Tibial artery (tissue), 4 donors: ENCODE measurements at places on chromosomes 4 and X.

DNA sequence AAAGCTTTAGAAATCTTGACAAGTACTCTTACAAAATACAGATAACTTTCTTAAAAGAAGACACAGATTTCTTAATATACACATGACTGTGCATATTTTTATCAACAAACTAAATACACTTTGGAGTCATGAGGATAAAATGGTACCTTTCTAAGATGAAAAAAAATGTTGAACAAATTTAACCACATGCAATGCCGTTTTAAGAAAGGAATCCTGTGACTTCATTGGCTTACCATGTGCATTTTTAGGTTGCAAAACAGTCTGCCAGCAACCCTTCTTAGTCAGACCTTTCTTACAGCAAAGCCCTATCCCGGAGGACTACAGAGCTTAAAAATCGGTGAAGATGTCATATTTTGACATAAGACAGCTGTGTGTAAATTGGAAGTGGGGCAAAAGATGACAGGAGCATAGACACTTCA, 51.7 kb downstream of the GASK1B start:
- H3K27me3 ChIP-seq = no peaks in the 10 kb centered on the region
- no peaks in the 10 kb centered on the region for H3K36me3 ChIP-seq
- H3K4me1 ChIP-seq = peaks cover 5% of the 10 kb centered on the region
- peak overlapping the region; percentile 30 for H3K4me3 ChIP-seq

GRCh38 chr4:124032035-124032434, 635.4 kb downstream of the SPRY1 start:
- peaks cover 9% of the 10 kb centered on the region for H3K4me1 ChIP-seq
- no peaks in the 10 kb centered on the region for H3K27me3 ChIP-seq

DNA sequence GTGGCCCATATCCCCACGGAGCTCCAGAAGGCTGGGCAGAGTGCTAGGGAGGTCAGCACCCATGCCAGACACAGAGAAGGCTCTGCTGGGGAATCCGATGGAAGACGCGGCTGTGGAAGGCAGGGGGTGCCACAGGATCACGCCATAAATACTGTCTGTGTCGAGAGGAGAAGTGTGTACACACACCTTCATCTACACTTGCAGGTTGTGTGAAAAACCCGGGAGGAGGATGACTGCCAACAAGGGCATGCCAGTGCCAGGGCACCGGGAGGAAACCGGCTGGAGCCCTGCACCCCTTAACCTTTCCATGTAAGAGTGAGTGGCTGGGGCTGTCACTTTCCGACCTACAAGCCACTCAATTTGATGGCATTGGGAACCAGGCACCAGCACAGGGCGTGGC, 31.2 kb downstream of the LETM1 start:
- no peak for DNase-seq
- no peaks in the 10 kb centered on the region for H3K4me1 ChIP-seq
- H3K36me3 ChIP-seq = peaks cover 79% of the 10 kb centered on the region
- H3K27ac ChIP-seq = no peak overlapping the region
- no peak overlapping the region for H3K4me3 ChIP-seq

- no peak overlapping the region for H3K4me3 ChIP-seq
- no peaks in the 10 kb centered on the region for H3K36me3 ChIP-seq
- no peak for DNase-seq
Observed at GRCh38 chr4:8242782-8243560, 26.6 kb upstream of the HTRA3 start.

GRCh38 chrX:31099536-31100090, 27.8 kb upstream of the FTHL17 start:
- H3K36me3 ChIP-seq = no peaks in the 10 kb centered on the region
- H3K4me3 ChIP-seq = no peak overlapping the region
- H3K4me1 ChIP-seq = no peaks in the 10 kb centered on the region
- H3K27ac ChIP-seq = no peak overlapping the region
- no peak for DNase-seq

- no peaks in the 10 kb centered on the region for H3K4me1 ChIP-seq
- H3K36me3 ChIP-seq = no peaks in the 10 kb centered on the region
- H3K4me3 ChIP-seq = no peak overlapping the region
- no peaks in the 10 kb centered on the region for H3K27me3 ChIP-seq
Observed at GRCh38 chrX:57074458-57074857, 46.9 kb downstream of the SPIN2B start.

DNA sequence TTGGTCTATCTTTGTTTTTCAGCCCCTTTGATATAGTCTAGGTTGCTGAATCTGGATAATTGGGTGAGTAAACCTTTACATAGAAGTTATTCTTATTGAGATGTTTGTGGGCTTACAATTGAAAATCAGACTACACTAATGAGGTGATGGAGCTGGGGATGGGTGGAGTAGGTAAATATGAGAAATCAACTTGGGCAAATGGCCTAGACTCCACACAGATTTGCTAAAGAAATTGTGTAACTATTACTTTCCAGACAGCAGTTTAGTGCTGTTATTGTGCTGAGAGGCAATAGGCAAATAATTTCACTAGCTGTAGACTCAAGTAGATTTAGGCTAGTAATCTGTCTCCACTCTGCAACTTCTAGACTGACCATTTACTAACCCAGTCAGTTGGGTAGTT, 8.2 kb downstream of the DIAPH2 start:
- no peak overlapping the region for H3K4me3 ChIP-seq
- no peak overlapping the region for H3K27ac ChIP-seq
- H3K4me1 ChIP-seq = no peaks in the 10 kb centered on the region
- H3K27me3 ChIP-seq = no peaks in the 10 kb centered on the region

- no peaks in the 10 kb centered on the region for H3K4me1 ChIP-seq
- H3K36me3 ChIP-seq = no peaks in the 10 kb centered on the region
- no peak overlapping the region for H3K4me3 ChIP-seq
- H3K27ac ChIP-seq = no peak overlapping the region
- H3K27me3 ChIP-seq = no peaks in the 10 kb centered on the region
Observed at GRCh38 chr4:14667624-14668151, 334.6 kb upstream of the CPEB2 start.

- H3K4me1 ChIP-seq = no peaks in the 10 kb centered on the region
- H3K27ac ChIP-seq = no peak overlapping the region
- DNase-seq = no peak
- H3K27me3 ChIP-seq = no peaks in the 10 kb centered on the region
- no peaks in the 10 kb centered on the region for H3K36me3 ChIP-seq
Observed at GRCh38 chrX:24241822-24242648, 71.8 kb downstream of the SUPT20HL2 start.

- no peaks in the 10 kb centered on the region for H3K27me3 ChIP-seq
- no peak overlapping the region for H3K4me3 ChIP-seq
- no peaks in the 10 kb centered on the region for H3K4me1 ChIP-seq
- no peaks in the 10 kb centered on the region for H3K36me3 ChIP-seq
- DNase-seq = no peak
Observed at GRCh38 chr4:36215627-36216026, 28.7 kb downstream of the ARAP2 start.

DNA sequence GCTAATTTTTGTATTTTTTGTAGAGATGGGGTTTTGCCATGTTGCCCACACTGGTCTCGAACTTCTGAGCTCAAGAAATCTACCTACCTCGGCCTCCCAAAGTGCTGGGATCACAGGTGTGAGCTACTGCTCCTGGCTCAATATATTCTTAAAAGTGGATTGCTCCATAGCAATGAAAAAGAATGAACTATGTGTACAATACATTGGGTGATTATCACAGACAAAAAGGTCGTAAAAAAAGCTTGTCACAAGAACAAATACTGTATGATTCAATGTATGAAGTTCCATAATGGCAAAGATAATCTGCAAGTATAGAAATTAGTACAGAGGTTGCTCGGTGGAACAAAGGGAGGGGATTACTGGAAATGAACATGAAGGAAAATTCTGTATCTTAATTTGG, 70.7 kb downstream of the REPS2 start:
- H3K4me1 ChIP-seq = no peaks in the 10 kb centered on the region
- no peaks in the 10 kb centered on the region for H3K27me3 ChIP-seq
- DNase-seq = no peak

DNA sequence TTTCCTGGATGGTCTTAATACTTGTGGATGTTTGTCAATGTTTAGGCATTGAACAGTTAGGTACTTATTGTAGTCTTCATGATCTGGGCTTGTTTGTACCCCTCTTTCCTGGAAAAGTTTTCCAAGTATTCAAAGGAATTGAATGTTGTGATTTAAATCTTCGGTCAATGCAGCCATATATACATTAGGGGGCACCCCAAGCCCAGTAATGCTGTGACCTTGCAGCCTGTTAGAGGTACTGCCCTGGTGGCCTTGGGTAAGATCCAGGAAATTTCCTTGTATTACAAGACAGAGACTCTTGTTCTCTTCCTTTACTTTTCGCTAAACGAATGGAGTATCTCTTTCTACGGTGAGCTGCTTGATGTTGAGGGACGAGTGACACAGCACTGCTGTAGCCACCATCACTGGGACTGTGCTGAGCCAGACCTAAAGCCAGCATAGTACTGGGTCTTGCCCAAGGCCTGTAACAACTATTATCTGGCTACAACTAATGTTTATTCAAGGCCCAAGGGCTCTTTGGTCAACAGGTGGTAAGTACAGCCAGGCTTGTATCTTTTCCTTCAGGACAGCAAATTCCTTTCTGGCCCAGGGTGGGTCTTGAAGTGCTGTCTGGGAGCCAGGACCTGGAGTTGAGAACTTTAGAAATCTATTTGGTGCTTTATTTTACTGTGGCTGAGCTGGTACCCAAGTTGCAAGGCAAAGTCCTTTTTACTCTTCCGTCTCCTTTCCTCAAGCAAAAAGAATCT, 118.3 kb upstream of the ATOH1 start:
- H3K27ac ChIP-seq = no peak overlapping the region
- DNase-seq = no peak
- no peaks in the 10 kb centered on the region for H3K4me1 ChIP-seq
- no peaks in the 10 kb centered on the region for H3K36me3 ChIP-seq
- H3K27me3 ChIP-seq = no peaks in the 10 kb centered on the region
- H3K4me3 ChIP-seq = no peak overlapping the region

GRCh38 chr4:174460684-174461083, 61.6 kb downstream of the HPGD start:
- H3K27ac ChIP-seq = no peak overlapping the region
- DNase-seq = no peak
- H3K4me1 ChIP-seq = no peaks in the 10 kb centered on the region
- H3K4me3 ChIP-seq = no peak overlapping the region
- H3K36me3 ChIP-seq = no peaks in the 10 kb centered on the region
- H3K27me3 ChIP-seq = no peaks in the 10 kb centered on the region

GRCh38 chr4:118813561-118813960, 22.4 kb downstream of the SEC24D start:
- H3K27me3 ChIP-seq = no peaks in the 10 kb centered on the region
- no peaks in the 10 kb centered on the region for H3K4me1 ChIP-seq
- H3K36me3 ChIP-seq = peaks cover 35% of the 10 kb centered on the region
- H3K4me3 ChIP-seq = no peak overlapping the region
- no peak for DNase-seq

DNA sequence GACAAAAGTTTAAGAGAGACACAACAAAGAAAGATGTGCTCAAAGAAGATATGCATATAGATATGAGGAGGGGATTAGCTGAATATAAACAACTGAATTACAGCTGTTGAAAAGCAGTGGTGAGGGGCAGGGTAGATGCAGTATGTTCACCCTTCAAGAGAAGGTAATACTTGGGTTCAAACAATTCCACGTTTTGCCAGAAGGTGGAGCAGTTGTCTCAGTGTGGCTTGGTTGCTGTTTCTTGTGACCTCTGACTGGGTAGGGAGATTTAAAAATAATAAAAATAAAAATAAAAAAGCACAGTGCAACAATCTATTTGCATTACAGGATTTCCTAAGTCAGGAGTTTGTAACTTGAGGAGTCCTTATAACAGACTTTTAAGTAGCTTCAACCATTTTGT, 23.3 kb downstream of the PHOX2B start:
- no peaks in the 10 kb centered on the region for H3K4me1 ChIP-seq
- H3K36me3 ChIP-seq = no peaks in the 10 kb centered on the region
- H3K27me3 ChIP-seq = peaks cover 15% of the 10 kb centered on the region

DNA sequence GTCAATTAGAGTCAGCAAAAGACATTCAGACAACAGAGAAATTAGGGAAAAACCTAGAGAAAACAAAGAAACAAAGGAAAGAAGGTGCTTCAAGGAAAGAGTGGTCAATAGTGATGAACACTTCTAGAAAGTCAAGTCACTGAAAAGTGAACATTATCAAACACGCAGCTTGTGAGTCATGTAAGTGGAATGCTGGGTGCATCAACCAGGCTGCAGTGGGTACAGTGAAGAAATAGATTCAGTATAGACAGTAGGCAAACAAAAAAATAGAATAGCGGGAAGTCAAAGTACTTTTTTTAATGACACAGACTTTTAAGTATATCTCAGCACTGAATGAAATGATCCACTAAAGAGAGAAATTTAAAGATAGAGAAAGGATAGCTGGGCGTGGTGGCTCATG, 245.8 kb downstream of the ARHGAP24 start:
- no peak for DNase-seq
- no peak overlapping the region for H3K27ac ChIP-seq
- no peaks in the 10 kb centered on the region for H3K36me3 ChIP-seq
- no peaks in the 10 kb centered on the region for H3K4me1 ChIP-seq
- H3K4me3 ChIP-seq = no peak overlapping the region
